Right ventricle myocardium inferior (tissue), 1 donor: ENCODE measurements at places on chromosomes 12 and 14. TPM values are rescaled to one million over a fixed set of nuclear protein-coding genes. Genes with fewer than 3 reads are reported as not detected.

- peak; percentile 5 for DNase-seq
Observed at GRCh38 chr12:118727196-118727978, 254.0 kb upstream of the SRRM4 start.

GRCh38 chr12:49064767-49065152 lies 4.2 kb upstream of the KMT2D start:
- DNase-seq = no peak

GRCh38 chr12:63149909-63150712 lies 890 bp downstream of the AVPR1A start:
- DNase-seq = peak; percentile 65

DNA sequence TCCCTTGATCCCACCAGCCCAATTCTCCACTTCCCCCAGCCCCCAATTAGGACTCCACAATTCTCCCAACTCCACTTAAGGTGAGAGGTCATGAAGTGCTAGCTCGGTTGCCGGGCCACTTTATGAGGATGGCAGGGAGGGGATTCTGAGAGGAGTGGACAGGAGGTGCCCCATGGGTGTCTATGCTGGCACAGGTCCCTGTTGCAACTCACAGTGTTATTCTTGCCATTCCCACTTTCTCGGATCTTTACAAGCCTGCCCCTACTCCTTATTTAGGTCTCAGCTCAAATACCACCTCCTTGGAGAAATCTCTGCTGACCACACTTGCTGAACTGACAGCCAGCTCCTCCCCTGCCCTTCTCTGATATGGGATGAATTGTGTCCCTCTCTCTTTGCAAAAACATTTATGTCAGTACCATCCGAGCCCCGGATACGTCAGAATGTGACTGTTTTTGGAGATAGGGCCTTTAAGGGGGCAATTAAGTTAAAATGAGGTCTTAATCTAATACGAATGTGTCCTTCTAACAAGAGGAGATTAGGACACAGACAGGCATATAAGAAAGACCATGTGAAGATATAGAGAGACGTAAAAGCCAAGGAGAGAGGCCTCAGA lies 4.2 kb upstream of the LGALS3 start:
- no peak for DNase-seq

DNA sequence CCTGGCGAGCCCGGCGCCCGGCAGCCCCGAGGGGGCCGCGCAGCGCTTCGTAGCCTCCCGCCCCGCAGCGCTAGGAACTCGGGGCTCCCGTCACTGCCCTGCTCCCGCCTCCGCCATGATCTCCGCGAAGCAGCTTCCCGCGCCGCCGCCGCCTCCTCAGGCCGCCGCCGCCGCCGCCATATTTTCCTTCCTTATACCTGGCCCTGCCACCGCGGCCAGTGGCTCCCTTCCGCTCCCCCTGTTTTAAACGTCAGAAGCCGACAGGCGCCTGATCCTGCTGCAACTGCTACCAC lies 286 bp downstream of the PPP4R3A start:
- no peak for DNase-seq

DNA sequence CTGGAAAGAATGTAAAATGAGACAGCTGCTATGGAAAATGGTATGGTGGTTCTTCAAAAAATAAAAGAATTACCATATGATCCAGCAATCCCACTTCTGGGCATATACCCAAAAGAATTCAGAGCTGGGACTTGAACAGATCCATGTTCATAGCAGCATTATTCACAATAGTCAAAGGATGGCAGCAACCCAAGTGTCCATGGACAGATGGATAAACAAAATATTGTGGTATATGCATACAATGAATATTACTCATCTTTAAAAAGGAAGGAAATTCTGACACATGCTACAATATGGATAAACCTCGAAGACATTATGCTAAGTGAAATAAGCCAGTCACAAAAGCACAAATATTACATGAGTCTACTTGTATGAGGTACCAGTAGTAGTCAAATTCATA lies 9.1 kb downstream of the RAB2B start:
- DNase-seq = no peak

- DNase-seq = no peak
Observed at GRCh38 chr12:65925626-65926025, 101.3 kb downstream of the HMGA2 start.

DNA sequence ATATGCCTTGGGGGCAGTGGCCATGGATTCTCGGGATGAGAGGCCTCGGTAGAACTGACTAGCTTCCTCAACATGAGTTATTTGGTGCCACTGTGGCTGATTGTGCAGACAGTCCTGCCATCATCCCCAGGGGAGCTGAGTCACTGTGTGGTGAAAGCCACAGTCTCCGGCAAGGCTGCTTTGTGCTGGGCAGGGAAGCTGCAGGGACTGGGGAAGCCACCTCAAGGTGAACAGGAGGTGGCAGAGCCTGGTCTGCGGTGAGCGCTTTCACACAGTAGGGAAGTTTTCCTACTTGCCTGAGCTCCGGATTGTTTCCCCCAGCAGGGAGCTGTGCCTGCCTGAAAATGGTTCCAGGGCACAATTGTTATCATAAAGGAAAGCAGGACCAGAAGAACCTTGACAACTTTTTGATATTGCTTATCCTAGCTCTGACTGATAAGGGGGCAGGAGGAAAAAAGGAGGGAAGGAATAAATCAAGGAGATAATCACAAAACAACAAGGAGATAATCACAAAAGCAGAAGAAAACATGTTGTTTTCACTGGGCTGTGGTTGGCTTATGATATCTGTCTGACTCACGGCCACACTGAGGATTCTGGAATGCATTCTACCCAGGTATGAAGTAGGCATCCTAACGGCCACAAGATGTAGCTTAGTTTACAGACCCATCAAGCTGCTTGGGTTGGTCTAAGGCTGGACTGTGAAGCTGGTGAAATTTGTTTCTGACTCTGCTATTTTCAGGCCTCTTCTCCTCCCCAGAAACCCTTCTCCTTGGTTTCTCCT lies 32.2 kb upstream of the GNG2 start:
- peak; percentile 75 for DNase-seq

DNA sequence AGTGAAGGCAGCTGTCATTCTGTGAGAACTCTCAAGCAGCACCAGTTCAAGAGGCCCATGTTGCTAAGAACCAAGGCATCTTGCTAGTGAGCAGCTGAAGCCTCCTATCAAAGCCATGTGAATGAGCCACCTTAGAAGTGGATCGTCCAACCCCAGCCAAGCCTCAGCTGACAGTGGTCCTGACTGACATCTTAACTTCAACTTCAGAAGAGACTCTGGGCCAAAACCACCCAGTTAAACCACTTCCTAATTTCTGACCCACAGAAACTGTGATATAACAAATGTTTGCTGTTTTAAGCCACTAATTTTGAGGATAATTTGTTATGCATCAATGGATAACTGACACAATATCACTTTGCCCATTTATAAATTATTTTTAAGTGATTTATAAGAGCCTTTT lies 256.0 kb downstream of the RPAP3 start:
- no peak for DNase-seq

DNA sequence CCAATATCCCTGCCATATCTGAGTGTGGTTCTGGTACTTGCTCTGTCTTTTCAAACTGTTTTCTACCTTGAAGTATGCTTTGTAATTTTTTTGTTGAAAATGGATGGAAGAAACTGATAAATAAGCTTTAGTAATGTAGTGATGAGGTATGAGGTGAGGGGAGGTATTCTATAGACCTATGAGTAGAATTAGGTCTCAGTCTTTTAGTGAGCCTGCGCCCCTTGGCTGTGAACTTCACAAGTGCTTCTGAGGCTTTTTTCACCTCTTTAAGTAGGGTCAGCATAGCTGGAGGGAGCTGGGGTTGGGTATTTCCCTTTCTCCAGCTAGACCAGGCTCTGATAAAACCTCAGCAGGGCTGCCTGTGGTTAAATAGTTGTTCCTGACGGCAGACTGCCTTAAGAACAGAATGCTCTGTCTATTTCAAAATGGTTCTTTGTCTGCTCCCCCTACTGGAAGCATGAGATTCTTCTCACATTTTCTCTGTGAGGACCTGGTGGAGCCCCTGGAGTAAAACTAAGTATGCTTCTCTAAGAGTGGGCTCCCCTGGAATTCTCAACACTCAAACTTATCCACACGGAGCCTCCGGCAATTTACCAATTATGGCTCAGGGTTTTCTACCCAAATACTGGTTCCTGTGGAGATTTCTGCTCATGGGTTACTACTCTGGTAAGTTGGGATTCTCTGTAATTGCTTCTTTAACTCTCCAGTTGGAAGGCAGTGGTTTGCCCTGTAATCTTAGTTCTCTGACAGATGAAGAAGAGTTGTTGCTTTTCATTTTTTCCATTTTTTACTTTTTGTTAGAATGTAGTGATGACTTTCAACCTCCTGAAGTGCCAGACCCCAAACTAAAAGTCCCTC lies 13.1 kb downstream of the KRT5 start:
- DNase-seq = no peak

DNA sequence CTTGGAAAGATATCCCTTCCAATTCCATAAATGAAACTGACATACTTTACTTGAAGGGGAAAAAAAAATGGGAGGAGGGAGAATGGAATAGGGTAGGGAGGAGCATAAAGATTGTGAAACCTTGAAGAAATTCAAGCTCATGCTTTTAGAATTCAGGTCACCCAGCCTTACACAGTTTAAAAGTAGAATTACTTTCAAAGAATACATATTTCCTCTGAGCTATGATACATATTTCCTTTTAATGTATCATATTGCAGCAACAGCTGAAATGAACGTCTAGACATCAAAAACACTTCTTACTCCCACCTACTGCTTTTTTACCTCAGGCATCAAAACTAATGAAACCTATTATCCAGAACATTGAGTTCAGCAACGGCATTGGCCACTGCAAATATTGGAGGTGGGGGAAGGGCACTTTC lies 156.0 kb downstream of the MED13L start:
- no peak for DNase-seq

DNA sequence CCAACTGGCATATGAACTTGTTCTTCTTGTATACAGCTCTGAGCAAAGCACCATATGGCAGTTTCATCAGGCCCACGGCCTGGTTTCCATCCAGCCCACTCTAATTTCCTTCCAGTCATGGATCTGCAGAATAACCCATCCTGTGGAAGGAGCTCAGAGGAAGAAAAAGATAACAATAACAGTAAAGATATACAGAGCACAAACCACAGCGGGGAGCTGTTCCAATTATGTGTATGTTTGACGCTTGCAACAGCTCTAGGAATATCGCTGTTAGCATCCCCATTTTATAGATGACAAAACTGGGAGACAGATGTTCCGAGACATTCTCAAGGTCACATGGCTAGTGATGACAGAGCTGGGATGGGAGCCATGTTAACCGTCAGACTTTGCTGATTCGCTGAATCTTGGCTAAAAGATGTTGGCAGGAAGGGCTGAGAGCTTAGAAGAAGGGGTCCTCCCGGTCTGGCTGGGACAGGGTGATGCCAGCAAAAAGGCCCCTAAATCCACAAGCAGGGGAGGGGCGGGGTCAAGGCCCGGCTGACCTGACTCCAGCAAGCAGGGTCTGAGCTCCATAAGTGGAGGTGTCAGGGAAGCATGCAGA lies 34.4 kb upstream of the CIPC start:
- DNase-seq = no peak

GRCh38 chr12:85693093-85693665 lies 143.0 kb downstream of the RASSF9 start:
- DNase-seq = no peak

GRCh38 chr14:57833323-57833722 lies 32.6 kb downstream of the SLC35F4 start:
- DNase-seq = no peak

- no peak for DNase-seq
Observed at GRCh38 chr12:52364901-52365489, 2.3 kb downstream of the KRT85 start.

DNA sequence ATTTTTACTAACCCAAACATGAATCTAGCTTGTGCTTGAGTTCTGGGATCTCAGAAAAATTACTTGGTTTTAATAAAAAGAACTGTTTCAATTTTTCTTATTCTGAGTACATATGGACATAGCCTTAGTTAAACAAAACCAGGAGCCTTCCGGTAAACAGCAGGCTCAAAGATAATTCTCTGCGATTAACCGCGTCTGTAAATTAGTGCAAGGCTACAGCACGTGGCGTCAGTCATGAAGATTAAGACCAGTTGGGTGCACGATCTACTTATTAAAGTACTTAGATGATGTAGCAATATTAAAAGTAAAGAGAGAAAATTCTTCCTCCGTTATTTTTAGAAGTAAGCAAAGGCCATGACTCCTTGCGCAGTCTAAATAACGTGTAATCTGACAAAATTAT lies 700 bp downstream of the KCNJ8 start:
- no peak for DNase-seq

DNA sequence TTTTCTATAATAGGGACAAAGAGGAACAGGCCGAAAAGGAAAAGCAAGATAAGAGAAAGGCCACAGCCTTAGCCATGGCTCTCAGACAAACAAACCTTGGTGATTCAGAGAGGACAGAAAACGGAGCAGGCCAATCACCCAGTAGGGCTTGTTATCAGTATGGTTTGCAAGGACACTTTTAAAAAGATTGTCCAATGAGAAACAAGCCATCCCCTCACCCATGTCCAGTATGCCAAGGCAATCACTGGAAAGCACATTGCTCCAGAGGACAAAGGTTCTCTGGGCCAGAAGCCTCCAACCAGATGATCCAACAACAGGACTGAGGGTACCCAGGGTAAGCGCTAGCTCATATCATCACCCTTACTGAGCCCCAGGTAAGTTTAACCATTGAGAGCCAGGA lies 243.8 kb upstream of the BTG1 start:
- no peak for DNase-seq

DNA sequence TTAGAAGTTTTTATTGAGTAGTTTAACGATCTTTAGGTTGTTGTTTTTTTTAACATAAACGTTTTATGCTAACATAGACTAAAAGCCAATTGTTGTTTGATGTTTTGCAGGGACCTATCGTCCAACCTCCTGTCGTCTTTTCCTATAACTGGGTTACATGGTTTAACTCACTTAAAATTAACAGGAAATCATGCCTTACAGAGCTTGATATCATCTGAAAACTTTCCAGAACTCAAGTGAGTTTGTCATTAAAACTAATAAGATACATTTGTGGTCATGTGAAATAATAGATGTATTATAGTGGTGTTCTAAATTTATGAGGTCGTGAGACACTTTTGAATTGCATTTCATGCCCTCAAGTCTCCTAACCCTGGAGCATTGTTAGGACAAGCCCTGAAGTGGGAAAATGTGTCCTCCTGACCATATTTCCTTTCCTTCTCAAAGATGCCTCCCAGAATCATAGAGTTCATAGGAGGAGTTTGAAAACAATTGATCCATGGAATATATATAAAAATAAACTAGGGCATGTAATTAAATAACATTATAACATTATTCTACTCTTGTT lies 84.9 kb downstream of the ZFC3H1 start:
- no peak for DNase-seq

The HECTD4 gene
- total RNA-seq = 22.6 TPM

The KRT73 gene
- not detected for total RNA-seq

The FAIM2 gene
- total RNA-seq = 20.5 TPM

The KLHL33 gene
- 0.62 TPM for total RNA-seq

The RILPL1 gene
- total RNA-seq = 94.3 TPM

The ACSM4 gene
- total RNA-seq = not detected

The PTPN21 gene
- total RNA-seq = 30.8 TPM
